ENCODE measurements at places on chromosomes 1 and 21.

GRCh38 chr1:38498686-38499085 is 360.9 kb downstream of the RRAGC start:
- no peak for DNase-seq

GRCh38 chr1:203934651-203935050 is 73.3 kb downstream of the SNRPE start:
- no peak for DNase-seq

DNA sequence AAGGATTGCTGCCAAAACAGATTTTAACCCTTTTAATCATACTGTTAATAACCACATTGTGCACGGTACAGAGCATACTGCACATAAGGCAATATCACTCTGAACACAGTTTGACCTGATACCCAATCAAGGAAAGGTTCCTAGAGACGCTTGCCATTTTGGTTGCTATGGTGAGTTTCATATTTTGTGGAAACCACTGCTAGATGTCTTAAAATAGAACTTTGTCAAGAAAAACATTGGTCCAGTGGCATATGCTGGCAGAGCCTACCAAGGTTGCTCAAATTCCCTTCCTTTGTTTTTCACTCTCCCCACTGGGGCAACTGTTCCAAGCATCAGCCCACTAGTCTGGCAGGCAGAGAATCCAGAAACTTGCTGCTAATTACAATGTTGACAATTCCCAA is 114.8 kb upstream of the DPYD start:
- no peak for DNase-seq

DNA sequence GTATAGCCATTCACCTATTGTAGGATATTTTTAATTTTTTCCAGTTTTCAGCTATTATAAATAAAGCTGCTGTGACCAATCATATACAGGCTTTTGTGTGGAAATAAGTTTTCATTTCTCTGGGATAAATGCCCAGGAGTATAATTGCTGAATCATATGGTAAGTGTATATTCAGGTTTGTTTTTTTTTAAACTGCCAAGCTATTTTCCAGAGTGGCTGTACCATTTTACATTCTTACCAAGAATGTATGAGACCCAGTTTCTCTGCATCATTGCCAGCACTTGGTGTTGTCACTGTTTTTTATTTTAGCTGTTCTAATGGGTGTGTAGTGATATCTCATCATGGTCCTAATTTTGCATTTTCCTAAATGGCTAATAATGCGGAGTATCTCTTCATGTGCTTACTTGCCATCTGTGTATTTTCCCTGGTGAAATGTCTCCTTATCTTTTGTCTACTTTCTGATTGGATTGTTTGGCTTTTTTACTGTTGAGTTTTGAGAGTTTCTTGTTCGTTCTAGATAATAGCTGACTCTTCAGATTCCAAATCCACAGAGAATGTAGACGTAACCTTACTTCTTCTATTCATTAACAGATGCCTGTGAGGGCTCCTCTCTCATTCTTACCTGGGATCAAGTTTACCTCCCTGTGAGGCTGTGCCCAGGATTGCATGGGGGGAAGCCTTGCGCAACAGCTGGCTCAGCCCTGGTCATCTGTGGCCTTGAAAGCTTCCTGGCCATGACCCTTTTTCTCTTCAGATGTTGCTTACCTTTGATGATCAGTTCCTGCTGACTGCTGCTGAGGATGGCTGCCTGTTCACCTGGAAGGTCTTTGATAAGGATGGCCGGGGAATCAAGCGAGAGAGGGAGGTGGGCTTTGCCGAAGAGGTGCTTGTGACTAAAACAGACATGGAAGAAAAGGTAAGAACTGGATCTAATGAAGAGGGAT is 42.6 kb downstream of the CFAP57 start:
- no peak for DNase-seq

- no peak for DNase-seq
These were observed 803.8 kb downstream of the ADGRL2 start for GRCh38 chr1:82604524-82604923.

DNA sequence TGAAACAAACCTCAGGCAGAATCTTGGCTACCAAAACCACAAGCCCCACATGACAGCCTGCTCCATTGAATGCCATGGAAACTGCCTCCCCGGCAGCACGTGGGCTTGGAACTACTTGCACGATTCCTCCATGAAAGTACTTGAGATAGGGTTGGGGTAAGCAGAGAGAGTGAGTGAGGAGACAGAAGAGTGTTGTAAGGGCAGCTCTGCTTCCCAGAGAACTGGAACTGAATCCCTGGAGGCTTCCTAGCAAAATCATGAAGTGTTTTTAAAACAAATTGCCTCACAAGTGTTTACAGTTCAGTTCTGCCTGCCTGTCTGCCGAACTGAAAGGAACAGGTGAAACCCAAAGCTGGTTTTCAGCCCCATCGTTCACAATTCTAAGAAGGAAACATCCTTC is 35.3 kb upstream of the DNASE2B start:
- no peak for DNase-seq

- DNase-seq, result peak; percentile 30
These were observed 1561.5 kb downstream of the MRPL39 start for GRCh38 chr21:24045775-24046215.

- DNase-seq, result no peak
These were observed 9.0 kb upstream of the CDC20 start for GRCh38 chr1:43349594-43350306.

DNA sequence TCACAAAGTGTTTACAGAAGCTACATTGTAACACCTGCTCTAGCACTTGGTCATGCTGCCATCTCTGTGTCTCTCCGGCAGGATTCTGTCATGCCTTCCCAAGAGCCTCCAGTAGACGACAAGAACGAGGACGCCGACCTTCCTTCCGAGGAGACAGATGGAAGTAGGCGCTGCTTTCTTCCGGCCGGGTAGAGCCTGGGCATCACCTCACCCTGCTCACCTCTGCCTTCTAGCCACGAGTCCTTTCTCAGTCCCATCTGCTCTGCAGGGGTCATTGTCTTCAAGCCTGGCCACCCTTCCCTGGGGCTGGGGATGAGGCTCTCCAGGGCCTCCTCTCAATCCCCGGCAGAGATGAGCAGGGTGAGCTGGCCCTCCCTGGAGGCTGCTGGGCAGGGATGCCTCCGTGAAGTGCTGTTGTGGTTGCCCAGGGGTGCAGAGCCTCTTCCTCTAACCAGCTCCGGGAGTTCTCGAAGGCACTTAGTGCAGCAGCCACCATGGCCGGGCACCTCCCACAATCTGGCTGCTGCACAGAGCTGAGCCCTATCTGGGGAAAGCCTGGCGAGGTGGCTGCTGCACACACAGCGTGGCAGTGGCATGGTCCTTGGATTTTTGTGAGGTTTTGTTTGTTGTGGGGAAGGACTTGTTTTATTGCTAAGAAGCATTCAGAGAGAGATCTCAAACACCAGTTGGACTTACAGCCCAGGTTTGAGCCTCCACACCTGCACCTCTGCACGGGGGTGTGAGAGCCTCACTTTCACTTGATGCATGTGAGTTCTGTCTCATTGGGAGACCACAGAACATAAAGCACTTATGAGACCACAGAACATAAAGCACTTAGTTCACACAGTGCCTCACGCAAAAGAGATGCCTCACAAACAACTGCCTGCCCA is 48.4 kb downstream of the FAAP20 start:
- no peak for DNase-seq

DNA sequence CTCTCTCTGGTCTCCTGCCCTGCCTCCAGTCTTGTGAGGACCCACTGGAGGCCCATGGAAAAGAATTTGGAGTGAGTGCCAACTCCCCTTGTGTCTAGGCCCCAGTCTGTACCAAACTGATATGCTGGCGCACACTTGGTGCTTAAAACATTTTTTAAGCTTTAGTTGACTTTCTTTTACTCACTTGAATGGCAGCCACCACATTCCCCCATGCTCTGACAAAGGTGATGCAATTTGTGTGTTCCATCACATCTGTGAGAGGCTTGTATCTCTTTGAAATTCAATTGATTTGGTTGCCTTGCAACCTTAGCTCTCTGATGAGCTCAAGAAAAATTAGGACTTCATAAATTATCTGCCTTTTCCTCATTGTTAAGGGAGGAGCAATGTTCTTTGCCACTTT is 30.5 kb upstream of the WDTC1 start:
- DNase-seq, result no peak

- no peak for DNase-seq
These were observed 16.7 kb downstream of the USP48 start for GRCh38 chr1:21766210-21766609.

GRCh38 chr1:66711420-66711819 is 40.8 kb upstream of the DYNLT5 start:
- peak; percentile 25 for DNase-seq

DNA sequence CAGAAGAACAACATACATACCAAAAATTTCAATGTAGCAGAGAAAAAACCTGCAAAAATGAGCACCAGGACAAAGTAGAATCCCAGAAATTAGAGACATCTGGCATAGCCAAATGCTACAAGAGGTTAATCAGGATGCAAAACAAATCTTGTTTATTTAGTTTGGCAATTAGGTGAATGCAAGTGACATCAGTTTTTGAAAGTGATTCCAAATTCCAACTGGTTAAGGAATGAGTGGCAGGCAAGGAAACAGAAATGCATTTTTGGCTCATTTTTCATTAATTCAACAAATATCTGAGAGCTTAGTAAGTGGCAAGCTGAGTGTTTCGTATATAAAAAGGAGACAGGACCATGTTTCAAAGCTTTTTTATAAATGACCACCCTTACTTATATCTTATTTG is 21.3 kb downstream of the SCAF4 start:
- no peak for DNase-seq

DNA sequence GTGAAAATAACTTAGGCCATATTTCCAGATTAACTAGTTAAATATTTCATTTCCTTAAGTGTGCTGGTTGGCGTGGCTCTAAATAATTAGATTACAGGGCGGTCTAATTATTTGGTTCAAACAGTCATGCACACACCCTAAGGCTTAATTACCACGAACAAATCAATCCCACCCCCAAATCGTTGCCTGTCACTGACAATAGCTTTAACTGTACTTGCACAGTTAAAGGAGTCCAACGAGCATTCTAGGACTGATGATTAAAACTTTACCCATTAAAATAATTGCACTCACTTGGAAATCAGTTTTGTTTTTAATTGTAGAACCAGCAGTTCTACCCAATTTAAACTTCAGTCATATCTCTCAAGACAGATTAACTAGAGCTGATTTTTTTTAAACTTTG is 1.5 kb upstream of the POU2F1 start:
- no peak for DNase-seq

DNA sequence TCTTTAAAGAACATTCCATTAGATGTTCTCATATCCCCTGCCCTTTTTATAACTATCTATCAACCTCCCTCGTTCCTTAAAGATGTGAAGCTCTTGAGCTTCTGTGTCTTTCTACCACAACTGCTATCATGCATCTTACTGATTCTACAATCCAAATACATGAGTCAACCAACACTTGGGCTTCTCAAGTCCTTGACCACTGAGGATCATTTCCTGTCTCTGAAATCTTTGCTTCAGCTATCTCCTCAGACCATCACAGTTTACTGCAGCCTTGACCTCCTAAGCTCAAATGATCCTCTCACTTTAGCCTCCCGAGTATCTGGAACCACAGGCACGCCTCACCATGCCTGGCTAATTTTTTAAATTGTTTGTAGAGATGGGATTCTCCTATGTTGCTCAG is 75.2 kb downstream of the FMO4 start:
- DNase-seq, result no peak

DNA sequence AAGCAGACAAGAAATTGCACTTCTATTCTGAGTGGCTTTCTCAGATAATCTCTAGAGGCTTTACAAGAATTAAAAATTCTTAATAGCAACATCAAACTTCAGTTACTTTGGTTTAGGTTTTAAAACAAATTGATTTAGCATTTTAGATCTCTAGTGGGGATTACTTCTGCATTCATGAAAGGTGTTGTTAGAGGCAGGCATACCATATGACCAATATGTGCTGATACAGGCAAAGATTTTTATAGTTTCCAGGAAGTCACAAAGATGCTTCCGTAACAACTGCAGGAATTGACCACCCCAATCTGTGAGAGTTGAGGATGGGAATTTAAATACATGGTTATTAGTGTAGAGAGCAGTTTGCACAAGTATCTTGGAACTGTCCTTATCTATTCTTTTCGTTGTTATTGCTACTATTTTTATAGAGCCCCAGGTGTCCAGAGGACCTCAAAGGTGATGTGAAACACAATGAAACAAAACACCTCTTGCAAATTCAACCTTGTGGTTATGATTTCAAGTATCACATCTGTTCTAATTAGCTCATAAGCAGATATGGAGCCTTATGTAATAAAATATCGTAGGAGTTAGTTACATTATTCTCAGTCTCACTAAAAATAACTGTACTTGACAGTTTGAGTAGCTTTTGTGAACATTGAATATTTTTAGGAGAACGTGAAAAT is 512.7 kb upstream of the ADGRL4 start:
- no peak for DNase-seq
